ENCODE measurements at places on chromosomes 2 and 18.

DNA sequence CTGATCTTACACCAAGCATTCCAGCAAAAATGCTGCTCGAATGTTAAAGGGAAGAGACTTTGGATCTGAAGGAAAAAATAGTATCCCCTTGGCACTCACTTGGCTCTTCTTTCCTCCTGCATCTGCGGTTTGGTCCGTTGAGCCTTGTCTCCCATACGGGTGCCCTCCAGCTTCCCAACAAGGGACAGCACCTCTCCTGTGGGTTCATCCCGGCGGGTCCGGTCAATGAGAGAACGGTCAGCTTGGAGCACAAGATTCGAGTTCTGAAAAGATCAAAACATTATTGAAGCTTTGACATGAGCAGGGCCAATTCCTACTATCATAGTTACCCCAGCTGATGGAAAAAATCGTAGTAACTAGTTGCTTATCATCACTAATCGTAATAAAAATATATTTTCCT lies 740 bp downstream of the SNRNP200 start:
- DNase-seq: no peak

DNA sequence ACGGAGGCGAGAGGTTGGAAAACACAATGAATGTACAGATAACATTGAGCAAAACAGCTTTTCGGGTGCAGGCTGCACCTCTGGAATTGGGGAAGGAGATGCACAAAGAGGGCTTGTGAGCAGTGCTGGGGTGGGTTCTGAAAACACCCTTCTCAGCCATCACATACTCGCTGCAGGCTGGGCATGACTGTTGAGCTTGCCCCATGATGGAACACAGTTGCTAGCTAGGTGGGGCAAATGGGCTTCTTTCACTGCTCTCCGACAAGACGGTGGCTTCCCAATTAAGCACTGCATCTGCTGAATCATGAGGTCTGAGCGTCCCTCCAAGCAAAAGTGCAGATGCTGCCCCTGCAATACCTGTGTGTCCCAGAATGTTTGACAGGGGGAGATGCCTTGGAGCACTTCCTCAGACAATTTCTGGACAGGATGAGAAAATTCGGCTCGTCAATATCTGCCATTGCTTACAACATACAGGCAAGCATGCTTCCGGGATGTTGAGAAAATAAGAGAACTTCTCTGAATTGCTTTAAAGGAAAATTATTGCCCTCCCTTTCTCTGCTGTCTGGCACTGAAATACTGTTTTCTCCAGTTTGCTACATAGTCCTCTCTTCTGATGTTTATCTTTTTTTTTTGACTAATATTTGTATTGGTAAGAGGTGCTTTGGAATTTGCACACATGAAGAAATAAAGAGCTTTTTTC lies 77.3 kb upstream of the SH3BP4 start:
- no peak for DNase-seq

GRCh38 chr2:147549054-147549453 lies 295.8 kb upstream of the ACVR2A start:
- no peak for DNase-seq

- no peak for DNase-seq
These were observed 43.4 kb upstream of the OTOF start for GRCh38 chr2:26521054-26521912.

GRCh38 chr2:19114126-19114525 lies 244.3 kb downstream of the OSR1 start:
- no peak for DNase-seq

DNA sequence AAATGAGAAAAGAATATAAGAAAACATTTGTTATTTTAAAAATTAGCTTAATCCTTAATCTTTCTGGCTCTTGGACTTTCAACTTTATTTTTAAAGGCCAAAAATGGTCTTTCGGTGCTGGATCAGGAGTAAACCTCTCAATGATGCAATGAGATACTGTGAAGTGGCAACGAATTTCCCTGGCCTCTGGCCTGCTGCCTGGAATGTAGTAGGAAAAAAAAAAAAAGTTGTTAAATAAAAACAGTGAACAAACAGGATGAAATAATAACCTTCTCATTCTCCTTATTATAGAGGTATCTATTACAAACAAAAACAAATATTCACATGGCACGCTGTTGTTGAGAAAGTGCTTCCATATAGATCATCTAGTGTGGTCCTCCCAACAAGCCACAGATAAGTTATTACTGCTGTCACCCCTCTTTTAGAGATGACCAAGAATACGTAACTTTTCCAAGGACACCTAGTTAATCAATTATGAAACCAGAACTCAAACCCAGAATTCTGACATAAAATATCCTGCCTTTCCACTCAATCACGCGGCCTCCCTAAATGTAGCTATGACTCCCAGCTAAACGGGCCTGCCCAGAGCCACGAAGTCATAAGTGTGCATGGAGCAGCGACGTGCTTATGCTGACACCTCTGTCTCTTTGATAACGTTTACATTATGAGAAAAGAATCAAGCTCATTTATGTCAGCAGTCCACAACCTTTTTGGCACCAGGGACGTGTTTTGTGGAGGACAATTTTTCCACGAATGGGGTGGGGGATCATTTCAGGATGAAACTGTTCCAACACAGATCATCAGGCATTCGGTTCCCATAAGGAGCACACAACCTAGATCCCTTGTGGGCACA lies 170.9 kb downstream of the BCL2 start:
- no peak for DNase-seq

DNA sequence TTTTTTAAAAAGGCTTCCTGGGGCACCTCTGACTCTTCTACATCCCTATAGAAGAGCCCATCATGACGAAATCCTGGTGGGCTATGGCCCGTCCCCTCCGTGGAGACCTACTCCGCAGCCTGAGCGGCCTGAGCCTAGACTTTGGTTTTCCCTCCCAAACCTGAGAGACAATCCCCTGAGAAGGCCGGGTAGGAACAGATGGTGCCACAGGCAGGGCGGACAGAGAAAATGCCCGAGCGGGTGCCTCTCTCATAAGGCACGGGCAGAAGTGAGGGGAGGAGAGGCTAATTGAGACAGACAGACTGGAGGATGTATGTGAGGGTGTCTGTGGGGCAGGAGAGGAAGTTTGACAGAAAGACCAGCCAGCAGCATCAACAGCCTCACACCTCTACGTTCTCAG lies 20.2 kb upstream of the SFXN5 start:
- DNase-seq: no peak

DNA sequence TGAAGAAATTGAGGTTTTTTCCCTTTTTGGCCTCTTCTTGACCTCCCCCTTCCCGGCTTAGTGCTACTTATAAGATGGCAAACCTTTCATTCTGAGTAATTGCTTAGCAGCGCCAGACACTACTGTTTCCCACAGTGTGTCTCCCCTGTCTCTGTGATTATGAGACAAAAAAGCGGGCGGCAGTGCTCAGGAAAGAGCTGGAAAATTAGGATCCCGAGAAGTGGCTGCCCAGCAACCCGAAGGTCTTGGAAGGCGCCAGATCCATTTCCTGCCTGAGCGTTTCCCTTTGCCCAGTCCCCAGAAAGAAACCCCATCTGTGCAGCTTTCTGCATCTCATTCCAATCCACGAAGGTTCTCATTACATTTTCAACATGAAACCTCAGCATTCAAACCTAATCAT lies 191.9 kb upstream of the APCDD1 start:
- DNase-seq: no peak

GRCh38 chr2:60707750-60708371 lies 48.2 kb upstream of the PAPOLG start:
- no peak for DNase-seq

- DNase-seq: no peak
These were observed 107.4 kb upstream of the CTDP1 start for GRCh38 chr18:79572093-79572780.

DNA sequence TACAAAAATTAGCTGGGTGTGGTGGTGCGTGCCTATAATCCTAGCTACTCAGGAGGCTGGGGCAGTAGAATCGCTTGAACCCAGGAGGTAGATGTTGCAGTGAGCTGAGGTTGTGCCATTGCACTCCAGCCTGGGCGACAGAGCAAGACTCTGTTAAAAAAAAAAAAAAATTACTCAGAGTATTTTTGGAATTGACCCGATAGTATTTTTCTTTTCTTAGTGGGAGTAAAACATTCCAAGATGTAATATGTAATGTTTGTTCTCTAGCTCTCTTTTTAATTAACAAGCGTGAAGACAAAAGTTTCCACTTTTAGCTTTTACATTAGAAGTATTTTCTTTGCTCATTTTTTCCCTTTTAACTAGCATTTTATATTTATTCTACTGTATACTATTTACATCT lies 12.0 kb upstream of the TMEM18 start:
- DNase-seq: no peak

DNA sequence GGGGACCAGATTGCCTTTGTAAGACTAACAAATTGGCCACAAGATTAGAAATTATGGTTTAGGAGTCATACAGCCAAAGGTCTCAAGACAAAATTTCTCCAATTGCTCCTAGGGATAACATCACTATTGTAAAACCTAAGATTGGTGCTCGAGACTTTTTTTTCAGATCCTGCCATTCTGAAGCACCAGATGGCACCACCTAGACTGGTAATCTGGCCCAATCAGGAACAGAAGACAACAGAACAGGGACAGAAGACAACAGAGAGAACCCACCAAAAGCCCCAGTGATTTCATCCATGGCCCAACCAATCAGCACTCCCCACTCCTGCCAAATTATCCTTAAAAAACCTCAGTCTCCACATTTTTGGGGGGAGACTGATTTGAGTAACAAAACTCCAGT lies 66.8 kb downstream of the LINC00305 start:
- DNase-seq: no peak

DNA sequence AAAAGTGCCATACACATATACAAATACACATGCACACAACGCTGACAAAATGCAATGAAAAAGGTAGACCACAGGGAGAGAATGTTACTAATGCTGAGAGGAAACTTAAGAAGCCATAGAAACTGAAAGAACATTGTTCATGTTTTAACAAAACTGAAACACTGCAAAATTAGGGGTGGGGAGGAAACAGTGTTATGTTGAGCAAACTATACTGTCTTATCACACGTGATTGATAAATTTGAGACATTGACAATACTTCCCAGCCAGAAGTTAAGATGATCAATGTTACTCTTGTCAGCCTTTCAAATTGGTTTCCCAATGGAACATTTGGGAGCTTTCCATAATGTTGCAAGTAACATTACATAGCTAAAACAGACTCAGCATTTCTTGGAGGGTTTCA lies 165.5 kb downstream of the L3MBTL4 start:
- no peak for DNase-seq

- no peak for DNase-seq
These were observed 13.8 kb upstream of the CXCR1 start for GRCh38 chr2:218180467-218181114.

DNA sequence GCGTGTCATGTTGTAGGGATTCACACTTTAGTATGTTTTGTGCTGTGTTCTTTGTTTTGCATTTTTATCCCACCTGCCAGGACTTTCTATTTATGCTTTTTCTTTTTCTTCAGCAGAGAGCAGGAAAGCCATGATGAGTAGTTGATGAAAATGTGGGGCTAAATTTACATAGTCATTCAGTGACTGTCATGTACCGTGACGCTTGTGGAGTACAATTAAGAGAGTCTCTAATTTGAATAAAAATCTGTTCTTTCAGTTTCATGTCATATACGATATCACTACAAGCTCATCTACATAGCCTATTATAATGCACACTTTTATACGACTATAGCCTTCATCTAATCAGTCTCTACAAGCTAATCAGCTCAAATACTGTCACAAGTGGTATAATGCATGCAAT lies 112.7 kb upstream of the SPATS2L start:
- no peak for DNase-seq

DNA sequence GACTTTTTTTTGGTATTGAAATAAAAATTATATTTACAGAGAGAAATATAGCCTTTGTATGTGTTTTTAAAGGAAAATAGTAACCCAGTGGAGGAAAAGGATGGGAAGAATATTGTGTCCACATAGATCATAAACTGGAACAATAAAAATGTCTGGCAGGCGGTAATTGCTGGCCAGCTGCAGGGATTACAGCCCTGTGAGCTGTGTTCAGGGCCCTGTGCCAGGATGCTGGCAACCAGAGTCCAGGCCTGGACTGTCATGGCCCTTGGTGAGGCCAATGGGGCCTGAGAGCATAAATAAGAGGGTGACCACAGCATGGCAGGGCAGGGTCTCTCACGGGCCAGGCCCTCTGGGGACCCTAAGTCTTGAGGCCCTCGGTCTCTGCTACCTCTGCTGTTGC lies 171.2 kb downstream of the ACOXL start:
- no peak for DNase-seq

DNA sequence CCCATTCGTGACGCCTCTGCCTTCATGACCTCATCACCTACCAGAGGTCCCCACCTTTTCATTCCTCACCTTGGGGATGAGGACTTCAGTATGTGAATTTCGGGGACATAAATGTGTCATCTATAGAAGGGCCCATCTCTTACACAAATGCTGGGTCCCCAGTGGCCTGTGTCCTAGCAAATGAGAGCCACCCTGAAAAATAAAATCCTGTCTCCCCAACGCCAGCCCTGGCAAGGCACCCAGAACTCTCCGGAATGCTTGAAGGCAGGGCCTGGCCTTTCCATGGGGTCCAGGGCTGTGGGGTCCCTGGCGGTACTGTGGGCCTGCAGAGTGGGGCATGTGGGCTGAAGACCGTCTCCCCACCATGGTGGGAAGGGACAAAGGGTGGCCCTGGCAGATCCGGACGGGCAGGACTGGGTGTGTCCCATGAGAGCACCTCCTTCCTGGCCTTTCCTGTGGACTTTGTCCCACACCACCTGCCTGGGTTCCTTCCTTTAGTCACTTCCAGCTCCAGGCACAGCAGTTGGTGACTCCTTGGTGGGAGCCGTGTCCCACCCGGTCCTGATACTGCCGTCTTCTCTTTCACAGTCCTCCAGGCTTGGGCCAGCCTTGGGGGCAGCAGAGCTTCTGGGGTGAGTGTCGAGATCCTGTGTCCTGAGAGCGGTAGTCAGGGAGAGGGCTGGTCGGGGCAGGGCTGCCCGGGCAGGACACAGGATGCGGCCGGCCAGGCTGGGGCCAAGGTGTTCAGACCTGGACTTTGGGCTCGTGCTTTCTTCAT lies 18.6 kb downstream of the CAPN10 start:
- no peak for DNase-seq

GRCh38 chr18:47883771-47884413 lies 46.6 kb downstream of the SMAD2 start:
- DNase-seq: no peak

DNA sequence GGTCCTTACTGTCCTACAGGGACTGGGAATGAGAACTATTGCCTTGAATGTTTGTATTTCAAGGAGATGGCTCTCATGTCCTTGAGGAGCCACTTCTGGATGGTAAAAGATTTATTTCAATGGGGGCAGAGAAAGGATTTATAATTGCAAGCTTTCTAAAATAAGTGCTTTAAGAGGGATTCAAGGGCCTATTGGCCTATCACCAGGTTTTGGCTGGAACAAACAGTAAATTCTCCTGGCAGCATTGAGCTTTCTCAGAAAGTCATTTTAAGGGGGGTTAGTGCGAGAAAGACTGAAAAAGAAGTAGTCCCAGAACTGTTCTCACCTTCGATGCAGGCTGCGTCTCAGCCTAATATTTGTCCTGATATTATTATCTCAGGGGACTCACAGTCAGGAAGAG lies 29.8 kb downstream of the DPP10 start:
- DNase-seq: no peak

GRCh38 chr2:181073896-181074295 lies 93.5 kb downstream of the UBE2E3 start:
- no peak for DNase-seq

- no peak for DNase-seq
These were observed 99.6 kb upstream of the RIOK3 start for GRCh38 chr18:23353459-23353858.

- no peak for DNase-seq
These were observed 6.7 kb upstream of the SDC1 start for GRCh38 chr2:20231598-20232026.
